COR-L47 (cell line): ENCODE measurements at places on chromosomes 2 and 18.

- DNase-seq, result no peak
These were observed 178.9 kb downstream of the FAM124B start for GRCh38 chr2:224222974-224223373.

- no peak for DNase-seq
These were observed 250.7 kb downstream of the LPIN1 start for GRCh38 chr2:11997142-11997541.

DNA sequence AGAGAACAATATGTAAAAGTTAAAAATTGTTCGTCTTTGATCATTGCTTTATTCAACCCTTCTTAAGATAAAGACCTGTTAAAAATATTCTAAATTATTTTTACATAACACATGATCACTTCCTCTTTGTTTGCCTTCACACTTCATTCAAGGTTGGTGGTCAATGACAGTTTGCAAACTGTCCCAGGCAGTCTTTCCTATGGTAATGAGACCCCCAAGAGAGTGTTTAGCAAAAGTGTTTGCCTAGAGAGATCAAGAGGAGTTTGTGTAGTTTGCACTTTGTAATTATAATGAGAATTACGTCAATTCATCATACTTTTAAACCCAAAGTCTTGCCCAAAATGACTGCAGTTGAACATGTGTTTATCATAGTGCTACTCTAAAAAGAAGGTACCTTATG, 77.2 kb upstream of the ABCA12 start:
- no peak for DNase-seq

GRCh38 chr2:179461420-179461819, 196.8 kb upstream of the SESTD1 start:
- DNase-seq, result no peak

DNA sequence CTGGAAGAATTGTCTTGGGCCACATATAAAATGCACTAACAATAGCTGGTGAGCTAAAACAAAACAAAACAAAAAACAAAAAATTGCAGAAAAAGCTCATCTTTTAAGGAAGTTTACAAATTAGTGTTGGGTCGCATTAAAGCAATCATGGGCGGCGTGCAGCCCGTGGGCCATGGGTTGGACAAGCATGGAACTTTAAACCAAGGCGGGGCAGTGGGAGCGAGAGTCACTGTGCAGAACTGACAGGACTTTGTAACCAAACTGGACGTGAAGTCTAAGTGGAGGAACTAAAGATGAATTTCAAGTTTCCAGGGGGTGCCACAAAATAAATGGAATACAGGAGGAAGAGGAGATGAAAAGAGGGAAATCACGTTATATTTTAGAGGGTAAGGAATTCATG, 80.7 kb downstream of the PSMG2 start:
- no peak for DNase-seq

- no peak for DNase-seq
These were observed 1.2 kb downstream of the THAP4 start for GRCh38 chr2:241635756-241636155.

- DNase-seq, result peak; percentile 66
These were observed 118.7 kb downstream of the EPB41L3 start for GRCh38 chr18:5424903-5425664.

- DNase-seq, result no peak
These were observed 96.2 kb upstream of the CTAGE1 start for GRCh38 chr18:22513721-22514481.

DNA sequence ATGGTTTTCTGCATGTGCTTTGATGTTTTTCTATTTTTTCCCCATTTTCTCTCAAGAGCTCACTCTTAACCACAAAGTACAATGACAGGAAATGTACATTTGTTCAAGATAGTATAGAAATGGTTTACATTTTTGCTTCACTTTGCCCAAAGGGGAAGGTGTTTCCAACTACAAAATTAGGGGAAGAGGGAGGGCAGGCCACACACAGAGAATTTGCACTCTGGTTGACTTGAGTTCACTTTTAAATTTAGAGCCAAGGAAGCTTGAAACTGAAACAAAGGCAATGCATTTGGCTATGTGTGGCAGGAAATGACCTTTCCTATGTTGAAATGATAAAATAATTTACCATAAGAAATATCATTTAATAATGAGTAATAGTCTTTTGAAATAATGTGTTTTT, 19.1 kb upstream of the VIT start:
- no peak for DNase-seq

DNA sequence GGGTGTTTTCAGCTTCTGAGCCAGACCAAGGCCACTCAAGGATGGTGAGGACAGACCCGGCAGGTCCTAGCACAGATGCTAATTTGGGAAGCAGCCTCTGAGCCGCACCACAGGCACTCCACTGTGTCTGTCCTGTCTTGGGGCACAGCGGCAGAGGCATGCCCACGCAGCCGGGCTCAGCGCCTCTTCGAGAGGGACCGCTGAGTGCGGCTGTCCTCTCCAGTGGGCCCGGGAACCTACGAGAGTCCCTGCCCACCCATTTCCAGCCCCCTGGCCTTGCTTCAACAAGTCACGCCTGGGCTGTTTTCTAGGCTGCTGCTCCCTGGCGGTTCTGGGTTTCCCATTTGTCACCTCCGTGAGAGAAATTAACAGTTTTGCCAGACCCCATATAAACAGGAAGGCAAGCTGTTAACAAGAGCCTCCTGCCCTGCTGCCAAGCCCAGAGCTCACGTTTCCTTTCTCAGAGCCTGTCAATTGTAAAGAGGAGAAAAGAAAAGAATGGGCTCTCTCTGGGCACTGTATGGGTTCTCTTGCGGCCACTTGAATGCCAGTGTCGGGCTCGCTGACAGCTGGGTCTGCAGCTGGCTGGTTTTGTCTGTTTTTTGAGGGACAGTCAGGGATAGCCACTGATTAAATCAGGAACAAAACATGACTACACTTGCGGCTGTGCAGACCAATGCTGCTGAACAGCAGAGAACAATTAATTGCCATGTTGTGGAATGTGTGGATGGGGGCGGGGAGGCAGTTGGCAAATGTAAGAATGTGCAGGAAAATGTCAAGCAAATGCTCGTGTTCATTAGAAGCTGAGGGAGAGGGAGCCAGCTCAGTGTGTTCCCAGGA, 30.6 kb downstream of the TMEM17 start:
- DNase-seq, result no peak

- no peak for DNase-seq
These were observed 90.0 kb downstream of the CRACDL start for GRCh38 chr2:98846041-98846440.

- no peak for DNase-seq
These were observed 168.0 kb downstream of the TMEFF2 start for GRCh38 chr2:192026825-192027120.

DNA sequence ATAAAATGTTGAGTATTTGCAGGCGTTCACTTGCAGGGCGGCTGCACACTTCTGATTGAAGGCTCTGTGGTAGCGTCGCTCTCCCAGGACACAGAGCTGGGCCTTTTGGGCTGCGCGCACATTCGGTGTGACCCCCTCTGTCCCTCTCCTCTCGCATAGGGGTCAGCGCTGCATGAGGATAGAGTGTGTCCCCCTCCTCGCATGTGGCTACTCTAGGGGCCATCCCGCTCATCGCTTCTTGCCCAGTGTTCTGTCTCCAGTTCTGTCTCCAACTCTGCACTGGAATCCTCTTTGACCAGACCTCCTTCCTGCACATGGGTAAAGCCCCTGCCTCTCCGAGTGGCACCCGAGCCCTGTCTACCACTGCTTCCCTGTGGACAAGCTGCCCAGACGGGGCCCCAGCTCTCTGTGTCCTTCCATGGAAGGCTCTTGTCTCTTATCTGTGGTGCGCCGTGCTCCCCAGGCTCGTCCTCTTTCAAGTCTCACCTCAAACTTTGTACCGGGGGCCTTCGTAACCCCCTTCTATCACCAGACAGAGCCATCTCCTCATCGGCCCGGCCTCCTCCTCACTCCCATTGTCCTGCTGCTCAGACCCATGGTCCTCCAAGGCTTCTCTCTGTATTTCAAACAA, 278.0 kb upstream of the HDAC4 start:
- no peak for DNase-seq

DNA sequence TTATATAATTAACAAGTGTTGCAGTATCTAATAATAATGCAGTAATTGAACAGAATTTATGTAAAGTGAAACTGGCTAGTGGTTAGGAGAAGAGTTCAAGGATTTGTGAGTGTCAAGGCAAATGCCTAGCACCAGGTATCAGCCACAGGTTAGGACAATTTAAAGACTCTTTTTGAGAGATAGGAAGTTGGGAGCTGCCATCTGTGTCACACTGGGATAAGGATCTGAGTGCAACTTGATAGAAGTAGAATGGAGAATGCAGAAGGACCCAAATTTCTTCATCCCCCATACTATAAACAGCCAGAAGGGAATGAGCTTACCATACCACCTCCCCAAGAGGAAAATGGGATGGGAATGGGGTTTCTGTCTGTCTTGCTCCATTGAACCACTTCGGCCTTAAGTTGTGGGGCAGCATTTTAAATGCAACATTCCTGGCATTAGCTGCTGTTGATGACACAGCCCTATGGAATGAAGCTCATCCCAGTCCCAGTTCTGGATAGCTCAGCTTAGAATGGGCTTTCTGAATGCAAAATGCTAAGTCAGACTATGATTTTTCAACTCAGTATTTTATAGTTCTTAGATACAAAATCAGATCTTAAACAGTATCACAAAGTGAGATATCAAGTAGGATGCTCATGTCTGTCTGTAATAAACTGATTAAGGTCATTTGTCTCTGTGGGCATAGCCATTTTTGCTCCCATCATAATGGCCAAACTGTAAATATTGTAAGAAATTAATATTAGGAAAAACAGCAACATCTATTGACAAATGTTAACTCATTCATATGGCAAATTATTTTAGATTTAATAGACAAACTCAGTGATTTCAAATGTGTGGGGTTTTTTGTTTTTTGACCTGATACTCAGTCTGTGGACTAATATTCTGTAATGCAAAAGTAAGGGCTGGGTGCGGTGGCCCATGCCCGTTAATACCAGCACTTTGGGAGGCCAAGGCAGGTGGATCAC, 44.0 kb downstream of the GPR155 start:
- DNase-seq, result no peak

- DNase-seq, result no peak
These were observed 83.3 kb downstream of the PDE11A start for GRCh38 chr2:177989029-177989885.

DNA sequence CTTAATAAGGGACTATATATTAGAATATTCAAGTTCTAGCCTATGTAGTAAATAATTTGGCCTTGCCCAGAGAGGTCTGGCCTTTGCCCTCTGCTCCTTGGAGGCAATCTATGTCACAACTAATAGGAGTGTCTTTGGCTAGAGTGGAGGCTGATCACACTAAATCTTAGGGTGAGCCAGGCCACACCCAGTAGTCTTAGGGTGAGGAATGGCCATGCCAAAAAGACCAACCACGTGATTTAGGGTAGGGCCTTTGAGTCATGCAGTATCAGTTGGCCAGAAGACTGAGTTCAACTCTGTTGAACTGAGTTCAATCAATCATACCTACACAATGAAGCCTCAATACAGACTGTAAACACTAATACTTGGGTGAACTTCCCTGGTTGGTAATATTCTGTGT, 26.0 kb upstream of the FLACC1 start:
- DNase-seq, result no peak

DNA sequence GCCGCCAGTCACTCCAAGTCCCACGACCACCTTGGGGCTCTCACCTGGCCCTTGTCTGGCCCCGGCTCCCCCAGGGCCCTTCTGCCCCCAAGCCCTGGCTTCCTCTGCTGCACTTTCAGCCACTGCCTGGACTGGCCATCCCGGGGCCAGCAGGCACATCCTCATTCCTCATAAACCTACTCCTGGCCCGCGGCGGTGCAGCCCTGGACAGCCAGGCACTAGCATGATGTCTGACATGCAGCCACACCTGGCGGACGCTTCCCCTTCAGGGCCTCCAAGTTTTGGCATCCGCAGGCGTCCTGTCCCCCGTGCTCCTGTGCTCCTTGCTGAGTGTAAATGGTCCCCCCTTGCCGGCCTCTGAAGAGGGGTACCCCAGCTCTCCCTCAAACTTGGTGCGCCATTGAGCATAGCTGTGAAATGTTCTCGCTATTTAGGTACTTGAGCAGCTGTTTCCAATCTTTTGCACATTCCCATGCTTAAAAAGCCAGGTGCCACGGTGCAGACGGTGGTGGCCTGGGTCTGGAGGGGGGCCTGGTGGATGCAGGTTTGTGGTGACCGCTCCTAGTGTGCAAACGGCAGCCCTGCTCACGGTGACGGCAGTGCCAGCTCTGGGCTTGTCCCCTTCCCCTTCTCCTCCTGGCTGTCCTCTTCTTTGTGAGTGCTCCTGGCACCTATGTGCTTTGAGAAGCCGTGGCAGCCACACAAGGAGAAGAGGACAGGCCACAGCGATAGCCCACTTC, 123.8 kb downstream of the MBP start:
- DNase-seq, result no peak

- DNase-seq, result no peak
These were observed 449.6 kb downstream of the PLCL1 start for GRCh38 chr2:198253995-198254394.

GRCh38 chr2:239884051-239884405, 141.1 kb downstream of the NDUFA10 start:
- no peak for DNase-seq

DNA sequence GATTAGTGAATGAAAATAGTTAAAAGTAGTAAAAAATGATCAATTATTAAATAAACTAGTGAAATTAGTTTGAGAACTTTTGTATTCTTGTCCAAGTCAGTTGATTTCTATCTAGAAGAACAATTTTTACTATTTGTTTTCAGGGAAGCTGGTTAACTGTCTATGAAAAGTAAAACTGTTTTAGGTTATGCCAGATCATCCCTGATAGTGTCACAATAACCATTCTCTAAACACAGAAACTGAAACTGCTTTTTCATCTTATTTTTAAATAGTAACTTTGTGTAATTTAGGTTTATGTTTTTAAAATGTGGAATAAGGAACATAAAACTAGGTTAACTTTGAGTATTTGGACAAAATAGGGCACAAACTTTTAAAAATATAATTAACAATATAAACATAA, 1087.2 kb downstream of the DPP10 start:
- DNase-seq, result no peak

GRCh38 chr2:9570182-9571060, 14.8 kb upstream of the ADAM17 start:
- no peak for DNase-seq

GRCh38 chr2:96181529-96181928, 27.1 kb downstream of the STARD7 start:
- no peak for DNase-seq

DNA sequence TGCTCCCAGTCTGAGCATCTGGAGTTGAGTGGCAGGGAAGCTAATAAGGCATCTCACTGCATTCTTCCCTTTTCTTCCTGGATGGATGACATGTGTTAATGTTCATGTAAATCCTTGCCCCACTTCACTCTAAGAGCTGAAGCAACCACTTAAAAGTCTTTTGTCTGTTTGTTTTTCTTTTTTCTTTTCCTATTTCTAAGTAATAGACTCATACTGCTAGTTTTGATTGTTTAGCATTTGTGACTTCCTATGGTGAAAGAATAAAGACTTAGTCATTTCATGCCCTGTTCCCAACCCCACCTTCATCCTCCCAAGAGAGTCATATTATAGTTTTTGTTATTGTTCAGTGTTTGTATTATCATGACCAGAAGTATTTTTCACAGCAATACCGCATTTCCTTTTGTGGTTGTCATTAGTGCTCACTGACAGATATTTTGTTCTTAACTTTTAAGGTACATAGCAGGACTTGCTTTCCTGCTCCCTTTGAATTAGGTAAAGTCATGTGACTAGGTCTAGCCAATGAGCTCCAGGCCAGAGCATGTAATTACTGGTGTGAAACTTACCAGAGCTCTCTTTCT, 18.1 kb upstream of the SPP2 start:
- DNase-seq, result no peak
